Fibroblast of the aortic adventitia (primary cell): ENCODE measurements at places on chromosomes 16 and 17. TPM values are rescaled to one million over a fixed set of nuclear protein-coding genes. Genes with fewer than 3 reads are reported as not detected.

The KRT31 gene
- total RNA-seq, result 0.09 TPM in 1 of 2 replicates, not detected in the other

The GPATCH8 gene
- 23.3 and 29.4 TPM in 2 replicates for total RNA-seq

The EVI2B gene
- 0.54 and 1.1 TPM in 2 replicates for total RNA-seq

The CPNE7 gene
- 0.65 and 13.1 TPM in 2 replicates for total RNA-seq

The FLOT2 gene
- 13.0 and 39.9 TPM in 2 replicates for total RNA-seq

The FSCN2 gene
- total RNA-seq, result 1.3 and 1.8 TPM in 2 replicates

The CDRT15 gene
- total RNA-seq, result not detected in 2 replicates

The TBC1D3D gene
- total RNA-seq, result not detected in 2 replicates

The GGA3 gene
- 8.7 and 14.0 TPM in 2 replicates for total RNA-seq

The CD19 gene
- total RNA-seq, result 0.33 TPM in 1 of 2 replicates, not detected in the other

The ANTKMT gene
- 21.8 and 70.1 TPM in 2 replicates for total RNA-seq

The MYBBP1A gene
- total RNA-seq, result 51.0 and 55.8 TPM in 2 replicates

The LDHD gene
- total RNA-seq, result 0.18 and 2.9 TPM in 2 replicates

The MAP2K3 gene
- total RNA-seq, result 22.9 and 24.5 TPM in 2 replicates

DNA sequence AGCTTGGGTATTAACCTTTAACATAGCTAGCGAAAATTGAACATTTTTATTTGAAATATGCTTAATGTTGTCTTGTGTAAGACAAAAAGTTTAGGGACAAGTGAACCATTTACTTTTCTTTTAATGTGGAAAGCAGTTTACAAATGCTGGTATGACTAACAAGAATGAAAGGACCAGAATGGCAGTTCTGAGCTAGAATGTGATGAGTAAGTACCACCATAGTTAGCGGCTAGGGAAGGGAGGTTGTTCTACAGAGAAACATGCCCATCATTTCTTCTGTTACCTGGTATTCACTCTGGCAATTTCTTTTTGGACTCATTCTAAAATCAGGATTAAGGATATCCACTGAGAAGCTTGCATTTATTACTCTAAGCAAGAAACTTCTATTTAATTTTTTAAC, 121.1 kb downstream of the WWOX start:
- no peak for DNase-seq

GRCh38 chr16:2231016-2231931, 5.0 kb upstream of the DNASE1L2 start:
- no peak for DNase-seq

GRCh38 chr16:14097182-14097959, 26.3 kb downstream of the MRTFB start:
- no peak for DNase-seq

DNA sequence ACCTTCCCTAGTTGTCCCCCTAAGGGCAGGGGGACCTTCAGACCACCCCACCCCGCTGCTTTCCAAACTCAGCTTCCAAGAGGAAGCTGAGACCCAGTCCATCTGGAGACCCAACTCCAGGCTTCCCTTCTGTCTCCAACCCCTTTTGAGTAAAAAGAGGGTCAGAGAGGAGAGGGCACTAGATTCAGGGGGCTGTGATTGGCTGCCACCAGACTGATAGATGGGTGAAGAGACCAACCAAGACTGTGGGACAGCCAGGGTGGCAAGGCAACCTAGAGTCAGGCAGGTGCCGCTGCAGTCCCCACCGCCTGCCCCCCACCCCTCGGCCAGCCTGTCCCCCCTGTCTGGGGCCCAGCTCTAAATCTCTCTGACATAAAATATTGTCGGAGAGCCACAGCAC, 92.5 kb downstream of the SDK2 start:
- DNase-seq, result no peak

- DNase-seq, result peak; percentile 86
These were observed 5.1 kb downstream of the PITPNA start for GRCh38 chr17:1557355-1558095.

- peak; percentile 46 for DNase-seq
These were observed 1.7 kb upstream of the ZNF423 start for GRCh38 chr16:49857423-49858181.

- DNase-seq, result peak; percentile 84
These were observed 73.0 kb downstream of the BMERB1 start for GRCh38 chr16:15507301-15507958.

DNA sequence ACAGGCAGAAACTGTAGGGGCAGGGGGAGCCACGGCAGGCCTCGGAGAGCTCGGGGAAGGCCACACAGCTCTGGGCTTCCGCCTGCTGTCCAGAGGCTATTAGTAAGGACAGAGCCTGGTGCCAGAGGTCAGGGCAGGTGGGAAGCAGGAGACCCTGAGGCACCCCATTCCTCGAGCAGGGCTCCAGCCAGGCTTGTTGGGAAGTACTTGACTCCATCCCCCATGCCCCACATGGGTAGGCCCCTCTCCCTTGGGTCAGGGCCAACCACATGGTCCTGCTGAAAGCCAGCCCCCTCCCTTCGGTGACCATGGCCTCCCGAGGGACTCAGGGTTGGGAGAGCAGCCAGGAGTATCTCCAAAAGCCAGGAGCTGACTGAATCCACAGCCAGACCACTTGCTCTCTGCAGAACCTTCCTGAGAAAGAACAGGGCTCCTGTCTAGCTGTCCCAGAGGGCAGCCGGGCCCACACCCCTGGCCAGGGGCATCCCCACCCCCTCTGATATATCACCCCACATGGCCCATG, 17.4 kb upstream of the MPRIP start:
- peak; percentile 43 for DNase-seq

- peak; percentile 21 for DNase-seq
These were observed 426.3 kb downstream of the SLC39A11 start for GRCh38 chr17:72665852-72666851.

- DNase-seq, result no peak
These were observed 158.0 kb upstream of the HS3ST3A1 start for GRCh38 chr17:13759518-13760335.

- DNase-seq, result no peak
These were observed 34.2 kb downstream of the TBC1D3B start for GRCh38 chr17:36142235-36142634.

- DNase-seq, result peak; percentile 94
These were observed 12.8 kb upstream of the CCL8 start for GRCh38 chr17:34306466-34306865.

DNA sequence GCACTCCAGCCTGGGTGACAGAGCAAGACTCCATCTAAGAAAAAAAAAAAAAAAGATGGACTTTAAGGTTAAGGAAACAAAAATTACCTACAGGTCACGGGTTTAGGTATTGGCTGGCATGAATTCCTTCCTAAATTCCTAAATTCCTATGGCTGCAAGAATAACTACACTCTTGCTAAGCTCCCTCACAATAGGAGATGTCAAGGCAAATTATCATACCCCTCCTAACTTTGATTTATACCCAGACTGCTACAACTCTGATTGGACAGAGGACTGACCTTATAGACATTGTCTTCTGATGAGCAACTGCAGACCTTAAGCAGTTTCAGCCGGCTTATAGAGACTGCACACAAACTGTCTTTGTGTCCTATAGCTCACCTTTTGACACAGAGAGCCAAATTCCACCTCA, 25.1 kb upstream of the TMC7 start:
- peak; percentile 30 for DNase-seq

- no peak for DNase-seq
These were observed 9.7 kb upstream of the DBNDD1 start for GRCh38 chr16:90028985-90029384.

DNA sequence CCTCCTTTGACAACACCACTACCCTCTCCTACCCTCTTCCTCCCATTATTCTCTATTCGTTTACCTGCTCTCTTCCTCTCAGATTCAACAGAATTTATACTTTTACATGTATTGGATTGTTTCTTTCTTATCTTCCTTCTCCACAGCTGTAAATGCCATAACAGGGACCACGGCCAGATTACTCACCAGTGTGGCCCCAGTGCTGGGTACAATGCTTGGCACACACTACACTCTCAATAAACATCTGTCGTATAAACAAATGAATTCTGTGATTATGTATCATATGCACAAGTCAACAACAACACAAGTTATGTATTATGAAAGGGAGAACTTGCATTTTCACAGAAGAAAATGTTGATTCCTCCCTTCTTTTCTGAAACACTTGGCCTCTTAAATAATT, 20.0 kb downstream of the AARSD1 start:
- peak; percentile 45 for DNase-seq

GRCh38 chr17:76578376-76578775, 7.3 kb downstream of the ST6GALNAC2 start:
- no peak for DNase-seq

GRCh38 chr17:43808076-43808475, 24.9 kb downstream of the MPP3 start:
- no peak for DNase-seq

- no peak for DNase-seq
These were observed 26.0 kb downstream of the C16orf74 start for GRCh38 chr16:85724936-85725335.

- no peak for DNase-seq
These were observed 91.3 kb downstream of the SOCS1 start for GRCh38 chr16:11164482-11165270.
